Esophagus squamous epithelium (tissue), 5 donors: ENCODE measurements at places on chromosomes 3 and 15.

GRCh38 chr3:10768708-10769394, 47.2 kb upstream of the SLC6A11 start:
- H3K4me3 ChIP-seq = no peak overlapping the region
- no peaks in the 10 kb centered on the region for H3K36me3 ChIP-seq

DNA sequence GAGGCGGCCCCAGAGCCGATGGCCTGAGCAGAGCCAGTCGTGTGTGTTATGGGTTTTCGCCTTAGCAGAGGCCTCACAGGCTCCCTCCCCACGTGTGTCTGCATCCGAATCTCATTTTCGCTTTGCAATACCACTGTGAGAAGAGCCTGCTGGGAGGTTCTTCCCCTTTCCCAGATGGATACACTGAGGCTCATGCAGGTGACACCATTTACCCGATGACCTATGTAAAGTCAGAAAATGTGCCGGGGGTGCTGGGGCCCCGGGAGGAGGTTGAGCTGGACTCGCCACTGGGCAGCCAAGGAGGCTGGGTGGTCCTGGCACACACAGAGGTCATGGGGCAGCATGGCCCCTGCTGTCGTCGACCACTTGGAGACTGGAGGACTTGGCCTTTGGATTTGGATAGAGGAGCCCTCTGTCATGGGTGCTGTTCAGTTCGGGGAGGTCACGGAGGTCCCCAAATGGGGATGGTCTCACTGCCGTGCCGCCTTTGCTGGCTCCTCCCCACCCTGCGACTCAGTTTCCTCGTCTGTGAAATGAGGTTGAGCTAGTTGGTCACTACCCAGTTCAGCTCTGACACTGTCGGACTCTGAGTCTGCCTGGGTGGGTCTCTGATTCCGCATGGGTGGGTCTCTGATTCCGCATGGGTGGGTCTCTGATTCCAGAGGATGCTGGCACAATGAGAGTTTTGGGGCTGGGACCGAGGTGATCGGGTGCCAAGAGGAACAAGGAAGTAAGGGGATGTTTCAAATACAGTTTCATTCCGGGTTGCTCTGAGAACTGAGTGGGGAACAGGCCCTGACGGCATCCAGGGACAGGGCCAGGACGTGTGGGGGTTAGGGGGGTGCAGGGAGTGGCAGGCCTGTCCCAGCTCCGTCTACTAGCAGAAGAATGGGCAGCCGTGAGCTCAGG, 23.2 kb upstream of the MUC4 start:
- no peaks in the 10 kb centered on the region for H3K36me3 ChIP-seq
- H3K27ac ChIP-seq = no peak overlapping the region
- no peaks in the 10 kb centered on the region for H3K4me1 ChIP-seq

GRCh38 chr3:160454995-160455394, 5.4 kb upstream of the TRIM59 start:
- H3K27ac ChIP-seq = no peak overlapping the region
- no peaks in the 10 kb centered on the region for H3K4me1 ChIP-seq
- H3K27me3 ChIP-seq = no peaks in the 10 kb centered on the region
- H3K36me3 ChIP-seq = no peaks in the 10 kb centered on the region
- DNase-seq = no peak

GRCh38 chr3:69695933-69696332, 43.3 kb upstream of the MITF start:
- no peaks in the 10 kb centered on the region for H3K27me3 ChIP-seq
- no peak overlapping the region for H3K27ac ChIP-seq
- no peaks in the 10 kb centered on the region for H3K36me3 ChIP-seq
- DNase-seq = no peak
- H3K4me3 ChIP-seq = no peak overlapping the region

DNA sequence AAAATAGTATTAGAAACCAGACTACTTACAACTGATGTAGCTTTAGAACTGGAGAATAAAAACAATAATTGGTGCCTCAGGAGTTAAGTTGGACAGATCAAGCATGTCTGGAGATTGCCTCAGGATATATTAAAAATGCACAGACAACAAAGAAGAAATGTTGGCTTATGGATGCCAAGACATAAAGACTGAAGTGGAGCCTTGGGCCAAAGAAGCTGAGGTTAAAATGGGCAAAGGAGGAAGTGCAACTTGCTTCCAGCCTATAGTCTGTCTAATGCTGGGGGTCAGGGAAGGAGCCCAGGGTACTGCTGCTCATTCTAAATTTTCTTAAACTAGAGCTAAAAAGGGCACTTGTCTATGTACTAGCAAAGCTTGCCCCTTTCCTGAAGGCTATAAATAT, 77.5 kb downstream of the ESYT3 start:
- no peak for DNase-seq
- no peaks in the 10 kb centered on the region for H3K4me1 ChIP-seq
- H3K27ac ChIP-seq = no peak overlapping the region
- H3K4me3 ChIP-seq = no peak overlapping the region
- H3K27me3 ChIP-seq = no peaks in the 10 kb centered on the region
- no peaks in the 10 kb centered on the region for H3K36me3 ChIP-seq

DNA sequence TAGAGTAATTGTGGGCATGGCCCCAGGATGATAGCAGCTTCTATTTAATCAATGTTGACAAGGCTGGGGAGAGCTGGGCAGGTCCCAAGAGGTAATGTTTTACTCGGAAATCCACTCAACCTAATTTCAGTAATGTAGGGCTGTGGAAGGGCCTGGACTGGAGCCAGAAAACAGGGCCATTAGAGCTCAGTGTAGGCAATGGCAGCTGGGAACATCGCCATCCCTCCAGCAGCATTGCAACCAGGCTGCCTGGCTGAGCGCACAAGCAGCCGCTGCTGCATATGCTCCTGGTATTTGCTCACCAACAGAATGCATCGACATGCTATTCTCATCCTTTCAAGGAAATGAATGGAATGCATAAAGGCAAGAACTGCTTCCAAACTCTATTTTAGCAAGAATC, 90.0 kb downstream of the GAP43 start:
- H3K4me1 ChIP-seq = no peaks in the 10 kb centered on the region
- H3K27me3 ChIP-seq = no peaks in the 10 kb centered on the region
- no peak overlapping the region for H3K4me3 ChIP-seq
- no peak overlapping the region for H3K27ac ChIP-seq

GRCh38 chr15:71304681-71305080, 189.4 kb downstream of the THSD4 start:
- H3K27ac ChIP-seq = no peak overlapping the region
- no peaks in the 10 kb centered on the region for H3K36me3 ChIP-seq
- no peak overlapping the region for H3K4me3 ChIP-seq
- DNase-seq = no peak
- no peaks in the 10 kb centered on the region for H3K4me1 ChIP-seq
- no peaks in the 10 kb centered on the region for H3K27me3 ChIP-seq

GRCh38 chr3:14788644-14789043, 30.1 kb upstream of the FGD5 start:
- no peaks in the 10 kb centered on the region for H3K36me3 ChIP-seq
- no peak overlapping the region for H3K27ac ChIP-seq
- no peak overlapping the region for H3K4me3 ChIP-seq
- H3K4me1 ChIP-seq = no peaks in the 10 kb centered on the region
- no peak for DNase-seq

GRCh38 chr3:57164657-57165573, at the start of gene IL17RD:
Gene IL17RD, minus strand, starts transcription at chr3:57165353. Its CDS starts 67 bp downstream, at chr3:57165286.
- H3K36me3 ChIP-seq = no peaks in the 10 kb centered on the region
- H3K4me1 ChIP-seq = peaks cover 61% of the 10 kb centered on the region
- DNase-seq = no peak

GRCh38 chr3:173591401-173591800, 193.9 kb downstream of the NLGN1 start:
- no peak for DNase-seq
- H3K4me1 ChIP-seq = no peaks in the 10 kb centered on the region
- no peaks in the 10 kb centered on the region for H3K27me3 ChIP-seq
- H3K36me3 ChIP-seq = no peaks in the 10 kb centered on the region
- H3K27ac ChIP-seq = no peak overlapping the region
- no peak overlapping the region for H3K4me3 ChIP-seq

GRCh38 chr3:71488391-71488809, 95.1 kb downstream of the FOXP1 start:
- no peaks in the 10 kb centered on the region for H3K27me3 ChIP-seq
- DNase-seq = no peak
- H3K4me1 ChIP-seq = no peaks in the 10 kb centered on the region
- no peak overlapping the region for H3K27ac ChIP-seq

DNA sequence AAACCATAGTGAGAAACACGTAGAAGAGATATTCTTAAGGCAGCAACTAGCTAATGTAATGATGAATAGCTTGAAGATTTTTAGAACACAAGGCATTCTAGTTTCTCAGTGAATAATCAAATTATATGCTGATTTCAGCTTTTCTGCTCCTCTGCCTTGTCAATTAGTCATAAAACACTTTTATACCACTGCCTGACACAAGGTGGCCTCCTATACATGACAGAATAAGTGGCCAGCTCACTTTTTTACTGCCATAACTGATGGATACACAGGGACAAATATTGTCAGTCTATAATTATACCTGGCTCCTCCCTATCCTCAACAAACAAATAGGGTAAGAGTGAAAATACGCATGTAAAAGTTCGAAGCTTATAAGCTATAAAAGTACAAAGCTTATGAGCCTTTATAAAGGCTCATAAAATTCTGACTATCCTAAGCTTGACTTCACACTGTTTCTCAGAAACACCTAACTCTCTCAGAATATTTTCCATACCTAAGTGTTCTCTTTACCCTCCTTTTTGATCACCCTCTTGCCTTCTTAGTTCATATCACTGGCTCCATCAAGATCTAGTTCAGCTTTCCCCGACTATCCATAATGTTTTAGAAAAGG, 81.6 kb downstream of the HERC1 start:
- peaks cover 5% of the 10 kb centered on the region for H3K36me3 ChIP-seq
- no peaks in the 10 kb centered on the region for H3K4me1 ChIP-seq
- H3K4me3 ChIP-seq = no peak overlapping the region
- DNase-seq = no peak
- no peak overlapping the region for H3K27ac ChIP-seq
- no peaks in the 10 kb centered on the region for H3K27me3 ChIP-seq

DNA sequence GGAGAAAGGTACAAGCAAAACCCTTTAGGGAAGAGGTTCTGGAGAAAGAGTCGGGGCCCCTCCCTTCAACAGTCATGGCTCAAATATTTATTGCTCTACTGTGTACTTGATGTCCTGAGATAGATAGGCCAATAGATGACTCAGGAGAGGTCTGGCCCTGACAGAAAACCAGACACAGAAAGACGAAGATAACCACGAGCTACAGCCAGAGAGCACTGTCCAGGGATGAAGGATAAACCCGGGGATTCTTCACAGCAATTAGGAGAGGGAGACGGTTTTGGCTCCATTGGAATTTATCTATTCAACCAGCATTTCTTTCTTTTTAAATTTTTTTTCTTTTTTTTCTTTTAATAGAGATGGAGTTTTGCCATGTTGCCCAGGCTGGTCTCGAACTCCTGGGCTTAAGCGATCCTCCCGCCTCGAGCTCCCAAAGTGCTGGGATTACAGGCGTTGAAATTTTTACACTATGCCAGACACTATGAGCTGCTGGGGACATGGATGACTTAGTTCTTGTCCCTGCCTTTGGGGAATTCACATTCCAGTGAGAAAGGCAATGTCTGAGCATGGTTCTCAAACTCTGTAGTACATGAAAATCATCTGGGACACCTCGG, 4.6 kb upstream of the CIDEC start:
- no peaks in the 10 kb centered on the region for H3K4me1 ChIP-seq
- H3K27ac ChIP-seq = no peak overlapping the region
- no peaks in the 10 kb centered on the region for H3K36me3 ChIP-seq
- no peak for DNase-seq
